ENCODE measurements at places on chromosomes 1 and 21.

DNA sequence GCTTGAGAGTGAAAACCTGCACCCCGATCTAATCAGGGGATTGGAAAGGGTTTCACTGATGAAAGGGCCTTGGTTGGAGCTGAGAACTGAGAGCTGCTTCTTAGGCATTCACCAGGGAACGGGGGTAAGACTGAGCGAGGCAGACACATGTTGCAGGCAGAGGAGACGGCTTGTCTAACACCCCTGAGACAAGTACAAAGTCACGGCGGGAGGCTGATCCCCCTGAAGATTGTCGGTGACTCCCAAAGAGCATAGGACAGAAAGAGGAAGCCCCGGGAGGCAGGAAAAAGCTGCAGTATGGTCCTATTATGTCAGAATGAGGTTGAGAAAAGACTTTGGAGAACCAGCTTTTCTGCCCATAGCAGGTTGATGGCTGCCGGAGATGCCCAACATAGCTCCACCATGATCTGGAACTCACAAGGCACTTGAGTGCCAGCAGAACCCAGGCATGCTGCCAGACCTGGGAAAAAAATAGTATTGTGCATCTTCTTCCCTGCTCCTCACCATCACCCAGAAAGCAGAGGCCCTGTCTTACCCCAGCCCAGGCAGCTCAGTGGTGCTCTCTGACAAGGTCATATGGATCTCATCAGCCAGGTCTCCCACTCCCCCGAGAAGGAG is 463.9 kb upstream of the PROX1 start:
- no peak for DNase-seq

DNA sequence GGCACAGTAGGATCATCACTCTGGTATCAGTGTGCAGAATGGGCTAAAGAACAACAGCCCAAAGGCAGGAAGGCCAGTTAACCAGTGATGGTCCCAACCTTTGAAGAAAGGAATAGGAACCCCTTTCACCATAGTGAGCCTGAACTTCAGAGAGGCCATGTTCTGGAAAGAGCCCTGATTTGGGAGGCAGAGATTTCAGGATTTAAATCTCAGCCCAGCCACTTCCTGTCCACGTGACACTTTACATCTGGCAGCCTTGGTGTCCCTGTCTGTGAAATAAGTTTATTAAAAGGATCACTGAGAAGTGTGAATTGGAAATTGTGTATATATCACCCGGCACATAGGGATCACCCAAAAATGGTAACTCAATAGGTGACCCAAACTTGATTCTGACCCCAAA is 13.0 kb downstream of the MATN1 start:
- DNase-seq, result no peak

- no peak for DNase-seq
Observed at GRCh38 chr1:59601041-59601441, 213.7 kb upstream of the HOOK1 start.

DNA sequence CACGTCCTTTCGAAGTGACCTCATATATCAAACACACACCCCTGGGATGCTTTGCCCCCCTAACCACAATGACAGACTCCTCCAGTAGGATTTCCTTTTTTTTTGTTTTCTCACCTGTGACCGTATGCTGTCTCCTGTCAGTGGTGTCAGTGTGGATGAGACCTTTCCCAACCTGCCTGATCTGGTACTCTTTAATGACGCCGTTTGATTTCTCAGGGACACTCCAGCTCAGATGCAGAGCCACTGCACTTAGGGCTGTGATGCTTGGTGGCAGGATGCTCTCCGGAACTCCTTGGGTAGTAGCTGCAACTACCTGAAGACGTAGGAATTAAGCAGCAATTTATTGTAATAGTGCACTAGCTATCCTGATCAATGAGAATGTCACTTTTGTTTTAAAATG is 212.6 kb downstream of the KCTD3 start:
- DNase-seq, result no peak

GRCh38 chr21:26572702-26573381 is at the start of gene CYYR1:
Gene CYYR1 (minus strand): TSS chr21:26573286. CDS start chr21:26572940, 346 bp downstream.
- DNase-seq, result no peak

- peak; percentile 50 for DNase-seq
Observed at GRCh38 chr1:6358144-6358624, 35.4 kb downstream of the ACOT7 start.

DNA sequence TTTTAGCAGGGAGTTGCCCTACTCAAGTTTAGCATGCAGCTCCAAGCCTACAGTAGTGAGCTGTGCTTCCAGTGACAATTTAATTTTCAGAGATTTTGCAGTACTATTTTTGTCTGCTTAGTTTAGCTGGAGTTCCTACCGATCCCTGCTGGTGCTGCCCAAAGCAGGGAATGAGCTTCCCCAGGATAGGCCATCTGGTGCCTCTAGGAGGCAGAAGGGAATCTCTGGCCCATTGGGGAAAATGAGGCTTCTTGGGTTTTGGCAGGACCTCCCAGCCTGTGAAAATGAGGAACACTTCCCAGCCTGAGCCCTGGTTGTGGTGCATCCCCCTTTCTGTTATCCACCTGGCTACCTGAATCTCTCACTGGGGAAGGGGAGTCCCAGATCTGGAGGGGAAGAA is 149.2 kb downstream of the RASAL2 start:
- no peak for DNase-seq

DNA sequence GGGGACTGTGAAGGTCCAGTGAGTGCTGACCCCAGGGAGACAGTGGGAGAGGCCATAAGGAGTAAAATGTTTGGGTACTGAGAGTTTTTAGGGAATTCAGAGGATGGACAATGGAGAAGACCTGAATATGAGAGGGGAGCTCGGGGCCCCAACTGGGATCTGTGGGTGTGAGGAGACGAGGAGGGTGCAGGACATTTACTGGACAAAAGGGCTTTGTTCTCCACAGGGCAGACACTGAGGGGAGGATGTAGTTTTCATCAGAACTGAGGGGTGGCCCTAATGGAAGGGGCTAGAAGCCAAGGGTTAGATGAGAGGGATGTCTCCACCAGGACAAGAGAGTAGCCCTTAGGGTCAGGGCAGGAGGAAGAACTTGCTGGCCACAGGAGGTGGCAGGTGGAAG is 30.0 kb downstream of the TMCC2 start:
- DNase-seq, result no peak

DNA sequence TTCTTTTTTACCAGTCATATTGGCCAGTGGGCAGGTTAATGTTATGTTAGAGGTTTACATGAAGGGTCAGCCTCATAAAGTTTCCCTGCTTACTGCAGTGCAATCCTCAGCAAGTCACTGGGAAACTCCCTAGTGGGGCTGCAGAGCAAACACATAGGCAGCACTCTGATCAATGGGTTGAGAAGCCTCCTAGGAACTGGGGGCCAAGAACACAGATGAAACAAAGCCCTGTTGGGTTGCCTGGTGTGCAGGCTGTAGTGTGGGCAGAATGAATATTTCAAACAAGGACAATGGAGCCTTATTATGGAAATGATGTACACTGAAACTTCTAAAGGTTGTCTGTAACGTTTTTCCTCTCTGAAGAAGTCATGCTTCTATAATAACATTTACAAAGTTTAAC is 431.6 kb upstream of the PTBP2 start:
- DNase-seq, result no peak

- DNase-seq, result no peak
Observed at GRCh38 chr1:43882763-43883162, 50.8 kb upstream of the ARTN start.

- peak; percentile 93 for DNase-seq
Observed at GRCh38 chr1:182143154-182143657, 81.7 kb upstream of the ZNF648 start.

- DNase-seq, result no peak
Observed at GRCh38 chr1:107879927-107880326, 85.1 kb downstream of the VAV3 start.

DNA sequence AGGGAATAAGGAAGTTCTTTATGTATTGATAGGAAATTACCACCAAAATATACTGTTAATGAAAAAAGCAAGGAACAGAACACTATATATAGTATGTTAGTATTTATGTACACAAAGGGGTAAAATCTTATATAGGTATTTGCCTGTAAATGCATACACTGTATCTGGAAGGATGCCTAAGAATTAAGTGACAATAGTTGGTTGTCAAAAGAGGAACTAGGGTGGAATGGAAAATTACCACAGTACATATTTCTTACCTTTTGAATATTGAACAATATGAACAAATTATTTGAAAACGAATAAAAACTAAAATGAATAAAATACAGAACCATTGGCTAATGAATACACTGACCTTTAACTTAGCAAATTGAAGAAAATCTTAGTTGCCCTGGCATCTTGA is 13.6 kb downstream of the ARPC5 start:
- no peak for DNase-seq

DNA sequence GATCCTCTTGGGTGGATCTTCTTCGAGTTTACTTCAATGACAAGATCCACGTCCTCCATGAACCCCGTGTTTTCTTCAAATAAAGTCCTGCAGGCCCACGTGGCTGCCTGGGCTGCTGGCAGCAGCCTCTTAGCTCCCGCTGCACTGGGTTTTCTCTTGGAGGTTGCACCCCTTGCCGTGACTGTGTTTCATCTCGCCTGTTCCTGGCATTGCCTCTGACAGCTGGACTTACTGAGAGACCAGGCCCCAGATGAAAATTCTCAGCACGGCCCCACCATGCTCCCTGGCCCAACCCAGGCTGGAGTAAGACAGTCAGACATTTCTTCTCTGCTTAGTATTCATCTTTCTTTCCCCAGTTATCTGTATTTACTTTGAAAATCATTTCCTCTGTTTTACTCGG is 274.8 kb upstream of the RUNX1 start:
- DNase-seq, result no peak

DNA sequence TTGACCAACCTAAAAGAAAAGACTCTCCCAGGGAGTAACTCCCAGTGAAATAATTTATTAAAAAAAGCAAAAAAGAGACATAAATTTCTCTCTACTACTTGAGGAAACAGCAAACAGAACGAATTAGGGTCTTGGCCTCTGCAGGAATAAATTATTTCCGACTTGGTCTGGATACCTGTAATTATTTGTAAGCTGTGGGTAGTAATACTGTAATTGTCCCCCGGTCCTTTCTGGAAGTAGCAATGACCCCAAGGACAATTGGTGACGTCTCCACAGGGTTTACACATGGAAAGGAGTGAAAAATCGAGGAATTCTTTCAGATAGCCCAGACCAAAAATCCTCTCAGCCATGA is 3.7 kb upstream of the SIM2 start:
- DNase-seq, result no peak

- DNase-seq, result no peak
Observed at GRCh38 chr1:203985044-203985443, 87.9 kb upstream of the SOX13 start.

DNA sequence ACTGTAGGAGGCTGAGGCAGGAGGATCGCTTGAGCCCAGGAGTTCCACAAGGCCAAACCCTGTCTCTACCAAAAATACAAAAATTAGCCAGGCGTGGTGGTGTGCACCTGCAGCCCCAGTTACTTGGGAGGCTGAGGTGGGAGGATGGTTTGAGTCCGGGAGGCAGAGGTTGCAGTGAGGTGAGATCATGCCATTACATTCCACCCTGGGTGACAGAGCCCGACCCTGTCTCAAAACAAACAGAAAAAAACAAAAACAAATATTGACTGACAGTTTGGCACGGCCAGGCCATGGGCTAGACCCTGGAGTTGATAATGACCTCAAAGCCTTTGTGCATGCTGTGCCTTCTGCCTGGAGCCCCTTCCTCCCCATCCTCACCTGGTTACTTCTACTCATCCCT is 19.2 kb upstream of the RSPO1 start:
- no peak for DNase-seq

GRCh38 chr21:15682186-15682895 is 47.4 kb upstream of the USP25 start:
- DNase-seq, result no peak

GRCh38 chr21:45496151-45496967 is 45.9 kb downstream of the SLC19A1 start:
- no peak for DNase-seq

DNA sequence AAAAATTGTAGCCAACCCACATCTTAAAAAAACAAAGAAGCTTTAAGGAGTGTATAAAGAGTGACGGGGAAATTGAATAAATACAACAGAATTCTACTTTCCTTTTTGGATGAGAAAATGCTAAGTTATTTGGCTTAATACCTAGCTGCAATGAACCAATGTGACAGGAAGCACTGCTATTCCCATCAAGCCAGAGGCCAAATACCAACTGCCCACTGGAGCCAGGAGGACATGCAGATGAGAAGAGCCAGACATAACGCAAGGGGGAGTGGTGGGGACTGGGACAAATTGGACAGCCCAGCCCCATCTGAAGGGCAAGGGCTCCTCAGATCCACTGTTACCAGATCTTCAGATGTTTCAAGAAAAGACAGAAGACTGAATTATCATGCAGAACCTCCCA is 25.7 kb downstream of the DNAJC11 start:
- DNase-seq, result no peak

DNA sequence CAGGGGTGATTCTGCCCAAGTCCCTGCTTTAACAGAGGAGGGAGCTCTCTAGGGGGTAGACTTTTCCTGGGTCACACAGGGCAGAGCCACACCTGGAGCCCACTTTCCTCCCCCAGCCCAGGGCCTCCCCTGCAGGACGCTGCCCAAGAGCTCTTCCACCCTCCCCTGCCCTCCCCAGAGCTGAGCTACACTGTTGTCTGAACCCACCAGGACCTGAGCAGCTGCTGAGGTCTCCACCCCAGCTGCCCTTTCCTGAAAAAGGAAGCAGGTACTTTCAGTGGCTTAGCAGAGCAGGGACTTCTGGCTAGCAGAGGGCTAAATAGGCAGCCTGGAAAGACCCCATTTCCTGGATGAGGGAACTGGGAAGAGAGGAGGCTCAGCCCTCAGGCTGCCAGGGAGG is 169.3 kb upstream of the ETV3 start:
- no peak for DNase-seq

DNA sequence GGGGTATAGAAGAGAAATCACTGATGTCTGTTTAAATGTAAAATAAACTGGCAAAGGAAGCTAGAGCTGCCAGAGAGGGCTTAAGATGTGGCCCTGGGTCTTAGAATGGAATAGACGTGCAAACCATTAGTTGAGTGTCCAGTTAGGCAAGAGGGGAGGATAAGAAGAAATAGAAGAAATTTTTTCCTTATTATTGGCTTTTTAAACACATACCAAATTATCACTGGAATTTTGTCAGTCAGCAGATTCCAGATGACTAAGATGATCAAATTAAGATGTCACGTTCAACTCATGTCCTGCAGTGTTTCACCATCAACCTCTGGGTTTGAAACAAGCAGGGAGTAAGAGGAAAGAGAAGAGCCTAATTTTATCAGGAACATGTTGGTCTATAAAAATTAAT is 71.6 kb upstream of the C1orf21 start:
- DNase-seq, result no peak

DNA sequence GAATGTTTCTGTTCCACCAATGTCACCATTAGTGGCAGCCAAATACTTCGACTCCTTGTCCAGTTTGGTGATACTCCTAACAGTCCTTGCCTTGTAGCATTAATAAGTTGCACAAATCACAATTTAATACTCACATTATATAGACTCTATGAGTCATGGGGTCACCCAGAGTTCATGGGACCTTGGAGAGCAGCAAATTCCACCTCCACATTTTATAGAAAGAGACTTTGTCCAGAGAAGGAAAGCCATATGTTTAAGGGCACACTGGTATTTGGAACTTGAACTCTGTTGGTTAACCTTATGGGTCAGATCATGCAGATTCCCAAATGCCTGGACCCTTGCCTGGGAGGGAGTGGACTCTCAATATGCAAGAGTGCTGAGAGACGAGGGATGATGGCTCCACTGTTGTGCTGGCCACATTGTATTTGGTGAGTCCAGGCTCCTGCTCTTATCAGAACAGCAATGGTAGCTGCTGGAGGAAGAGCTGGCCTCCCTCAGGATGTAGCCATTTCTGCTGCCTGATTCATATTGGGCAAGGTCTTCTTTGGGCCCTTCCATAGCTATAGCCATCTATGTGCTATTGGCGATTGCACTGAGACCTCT is 30.6 kb downstream of the DNAJC6 start:
- DNase-seq, result no peak

- DNase-seq, result no peak
Observed at GRCh38 chr1:110292031-110292741, 47.0 kb upstream of the RBM15 start.

GRCh38 chr1:92184632-92185031 is 33.1 kb upstream of the C1orf146 start:
- DNase-seq, result no peak

Measured in NCI-H526 (cell line).